Fibroblast of pulmonary artery (primary cell): ENCODE measurements at places on chromosomes 3 and 15.

DNA sequence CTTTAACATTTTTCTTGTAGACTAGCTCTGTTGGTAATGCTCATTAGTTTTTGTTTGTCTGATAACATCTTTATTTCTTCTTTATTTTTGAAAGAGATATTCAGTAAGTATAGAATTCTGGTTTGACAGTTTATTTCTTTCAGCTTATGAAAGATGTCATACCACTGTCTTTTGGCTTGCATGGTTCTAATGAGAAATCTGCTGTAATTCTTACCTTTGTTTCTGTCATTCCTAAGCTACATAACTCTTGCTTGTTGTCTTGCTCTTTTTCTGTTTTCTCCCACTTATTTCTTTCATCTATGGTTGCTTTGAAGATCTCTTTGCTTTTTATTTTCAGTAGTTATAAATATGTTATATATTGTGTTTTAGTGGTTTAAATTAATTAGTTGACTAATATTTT lies 87.2 kb upstream of the PEX5L start:
- DNase-seq, result no peak

GRCh38 chr3:50635066-50635465 lies 18.1 kb downstream of the MAPKAPK3 start:
- DNase-seq, result no peak

- DNase-seq, result no peak
Observed at GRCh38 chr3:197014024-197014423, 15.6 kb downstream of the MELTF start.

DNA sequence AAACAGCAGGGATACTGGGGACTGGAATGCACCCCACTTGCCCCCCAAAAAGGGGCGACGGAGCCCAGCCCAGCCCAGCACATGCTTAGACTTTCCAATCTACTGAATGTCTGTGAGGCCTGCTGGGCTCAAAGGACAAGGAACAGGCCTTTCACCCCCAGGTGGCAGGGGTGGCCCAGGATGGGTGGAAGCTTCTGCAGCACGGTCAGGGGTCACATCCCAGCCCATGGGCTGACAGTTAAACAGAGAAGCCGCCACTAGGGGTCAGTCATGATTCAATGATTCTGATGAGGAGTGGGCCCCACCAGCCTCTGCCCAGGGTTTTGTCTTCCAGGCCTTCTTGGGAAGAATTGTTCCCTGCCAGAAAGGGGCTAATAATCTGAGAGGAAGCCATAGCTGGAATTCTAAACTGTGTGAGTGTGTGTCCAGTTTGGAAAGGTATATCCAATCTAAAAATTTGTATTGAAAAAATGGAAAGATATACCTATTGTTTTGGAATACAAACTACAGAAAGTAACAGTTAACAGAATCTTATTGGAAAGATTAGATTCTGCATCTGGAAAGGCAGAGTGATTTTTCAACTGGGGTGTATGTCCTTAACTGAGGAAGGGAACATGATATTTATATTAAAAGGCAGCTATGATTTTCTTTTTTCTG lies 2.2 kb downstream of the CHRNB4 start:
- DNase-seq, result peak; percentile 44

DNA sequence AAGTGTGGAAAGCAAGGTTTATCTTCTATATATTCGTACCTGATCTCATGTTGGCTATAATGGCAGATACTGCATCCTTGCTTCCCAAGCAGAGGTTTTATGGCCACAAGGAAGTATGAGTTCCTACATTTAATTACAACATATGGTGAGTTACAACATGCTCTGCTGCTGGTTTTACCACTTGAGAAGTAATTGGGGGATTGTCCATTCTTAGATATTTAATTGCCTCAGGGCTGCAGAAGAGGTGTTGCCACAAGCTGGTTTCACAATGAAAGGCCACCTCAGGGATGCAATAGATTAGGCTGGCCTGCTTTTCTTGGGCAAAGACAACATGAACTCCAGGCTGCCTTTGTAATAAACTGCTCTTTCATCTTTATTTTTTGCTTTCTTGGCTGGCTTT lies 48.6 kb downstream of the RAP2B start:
- no peak for DNase-seq
